ENCODE measurements at places on chromosomes 5 and 9. TPM values are rescaled to one million over a fixed set of nuclear protein-coding genes. Genes with fewer than 3 reads are reported as not detected.

- DNase-seq, result no peak
- H3K36me3 ChIP-seq, result no peaks in the 10 kb centered on the region
- H3K27ac ChIP-seq, result no peak overlapping the region
- no peak overlapping the region for H3K4me3 ChIP-seq
These were observed 220.1 kb downstream of the PRR16 start for GRCh38 chr5:120684213-120684612.

DNA sequence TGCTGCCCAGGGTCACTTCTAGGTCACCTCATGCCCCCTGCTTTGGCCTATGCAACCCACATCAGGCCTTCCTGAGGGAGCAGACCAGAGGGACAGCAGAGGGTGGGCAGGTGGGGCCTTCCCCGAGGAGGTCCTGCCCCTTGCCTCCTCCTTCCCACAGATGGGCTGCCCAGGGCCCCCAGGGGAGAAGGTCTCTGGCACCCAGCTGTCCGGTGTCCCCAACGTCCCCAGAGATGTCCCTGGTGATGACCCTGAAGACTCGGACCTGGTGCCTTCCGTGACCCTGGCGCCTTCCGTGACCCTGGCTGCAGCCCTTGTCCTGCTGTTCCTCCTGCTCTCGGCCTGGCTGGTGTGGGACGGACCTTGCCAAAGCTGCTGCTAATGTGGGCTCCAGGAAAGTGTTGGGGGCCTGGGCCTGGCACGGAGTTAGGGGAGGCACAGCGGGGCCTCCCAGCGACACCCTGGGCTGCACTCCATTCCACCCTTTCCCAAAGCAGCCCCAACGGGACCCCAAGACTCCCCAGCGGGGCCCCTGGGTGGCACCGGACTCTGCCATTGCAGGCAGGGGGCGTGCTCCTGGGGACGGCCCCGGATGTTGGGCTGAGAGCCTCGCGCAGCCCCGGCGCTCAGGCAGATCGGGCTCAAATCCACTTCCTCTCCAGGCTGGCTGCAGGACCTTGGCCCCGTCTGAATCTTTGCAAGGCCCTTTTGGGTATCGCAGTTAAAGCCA is 6.8 kb upstream of the SLC2A6 start:
- H3K4me3 ChIP-seq, result no peak overlapping the region
- no peak for DNase-seq
- H3K36me3 ChIP-seq, result no peaks in the 10 kb centered on the region

- no peaks in the 10 kb centered on the region for H3K36me3 ChIP-seq
- DNase-seq, result no peak
- H3K27me3 ChIP-seq, result no peaks in the 10 kb centered on the region
- no peak within 1 kb of the TSS for H3K27ac ChIP-seq
These were observed at the start of gene SELENOP for GRCh38 chr5:42811591-42812446. Gene SELENOP (minus strand): TSS chr5:42811892. CDS start chr5:42808353, 3,539 bp downstream.

DNA sequence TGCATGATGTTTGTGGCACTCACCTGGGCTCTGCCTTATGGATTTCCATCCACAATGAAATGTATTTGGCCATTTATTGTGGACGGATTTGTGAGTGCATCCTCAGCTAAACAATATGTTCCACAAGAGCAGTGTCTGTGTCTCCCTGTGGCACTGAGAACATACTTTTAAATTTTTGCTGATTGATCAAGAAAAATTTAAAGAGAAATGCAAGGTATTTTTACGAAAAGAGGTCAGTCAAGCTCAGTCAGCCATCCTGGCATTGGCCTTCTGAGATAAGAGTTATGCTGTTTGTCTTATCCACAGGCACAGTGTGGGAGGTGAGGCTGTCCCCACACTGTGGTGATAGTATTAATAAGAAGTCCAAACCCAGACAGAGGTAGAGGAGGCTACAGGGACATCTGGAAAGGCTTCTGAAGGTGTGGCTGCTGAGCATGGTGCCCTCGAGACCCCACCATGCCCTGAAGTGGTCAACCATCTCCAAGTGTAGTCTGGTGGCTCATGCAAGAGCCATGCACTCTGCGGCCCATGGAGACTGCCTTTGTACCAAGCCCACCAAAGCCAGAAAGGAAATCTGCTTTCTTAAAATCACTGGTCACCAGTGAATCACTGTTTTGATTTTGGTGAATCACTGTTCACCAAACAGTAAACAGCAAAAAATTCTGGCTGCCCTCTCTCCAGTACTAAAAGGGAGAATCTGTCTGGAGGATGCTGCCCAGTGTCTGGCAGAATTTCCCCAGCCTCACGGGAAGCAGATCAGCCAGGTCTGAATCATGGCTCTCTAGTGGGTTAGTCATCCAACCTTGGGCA is 28.8 kb downstream of the SPOCK1 start:
- no peak overlapping the region for H3K27ac ChIP-seq
- peaks cover 3% of the 10 kb centered on the region for H3K27me3 ChIP-seq
- H3K4me3 ChIP-seq, result no peak overlapping the region
- no peaks in the 10 kb centered on the region for H3K4me1 ChIP-seq

The WDR38 gene
- not detected for total RNA-seq

- DNase-seq, result no peak
- peaks cover 50% of the 10 kb centered on the region for H3K4me1 ChIP-seq
- H3K27ac ChIP-seq, result no peak overlapping the region
- no peaks in the 10 kb centered on the region for H3K36me3 ChIP-seq
- no peak overlapping the region for H3K4me3 ChIP-seq
These were observed 19.0 kb downstream of the PTCH1 start for GRCh38 chr9:95497772-95498171.

Measured in CD4-positive, alpha-beta T cell (primary cell).